Nucleus accumbens (tissue), 56 donors: ENCODE measurements at places on chromosomes 1 and 21.

- DNase-seq: no peak
Observed at GRCh38 chr1:118340928-118341910, 156.2 kb upstream of the SPAG17 start.

DNA sequence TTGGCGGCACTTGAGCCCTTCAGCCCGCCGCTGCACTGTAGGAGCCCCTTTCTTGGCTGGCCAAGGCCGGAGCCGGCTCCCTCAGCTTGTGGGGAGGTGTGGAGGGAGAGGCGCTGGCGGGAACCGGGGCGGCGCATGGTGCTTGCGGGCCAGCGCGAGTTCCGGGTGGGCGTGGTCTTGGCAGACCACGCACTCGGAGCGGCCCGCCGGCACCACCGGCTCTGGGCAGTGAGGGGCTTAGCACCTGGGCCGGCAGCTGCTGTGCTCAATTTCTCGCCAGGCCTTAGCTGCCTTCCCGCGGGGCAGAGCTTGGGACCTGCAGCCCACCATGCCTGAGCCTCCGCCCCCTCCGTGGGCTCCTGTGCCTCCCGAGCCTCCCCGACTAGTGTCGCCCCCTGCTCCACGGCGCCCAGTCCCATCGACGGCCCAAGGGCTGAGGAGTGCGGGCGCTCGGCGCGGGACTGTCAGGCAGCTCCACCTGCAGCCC, 673.7 kb upstream of the BRINP3 start:
- DNase-seq: no peak

GRCh38 chr1:29180497-29181412, 945 bp downstream of the SRSF4 start:
- DNase-seq: no peak

DNA sequence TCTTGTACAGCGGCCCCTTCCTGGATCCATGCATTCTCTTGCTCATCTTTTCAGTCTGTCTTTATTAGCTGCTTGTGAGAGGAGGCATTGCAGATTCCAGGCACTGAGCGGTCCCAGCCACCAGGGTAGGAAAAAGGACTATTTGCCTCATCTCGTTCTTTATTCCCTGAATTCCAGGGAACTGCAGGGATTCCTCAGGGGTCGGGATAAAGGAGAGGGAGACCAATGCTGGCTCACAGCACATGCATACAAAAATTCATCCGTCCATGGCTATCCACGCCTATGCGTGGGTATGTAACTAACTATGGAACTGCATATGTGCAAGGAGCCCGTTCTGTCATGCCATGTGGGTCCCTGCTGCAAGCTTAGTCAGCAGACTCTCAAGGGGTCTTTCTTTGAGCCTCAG, 879 bp upstream of the PLPPR5 start:
- DNase-seq: no peak

DNA sequence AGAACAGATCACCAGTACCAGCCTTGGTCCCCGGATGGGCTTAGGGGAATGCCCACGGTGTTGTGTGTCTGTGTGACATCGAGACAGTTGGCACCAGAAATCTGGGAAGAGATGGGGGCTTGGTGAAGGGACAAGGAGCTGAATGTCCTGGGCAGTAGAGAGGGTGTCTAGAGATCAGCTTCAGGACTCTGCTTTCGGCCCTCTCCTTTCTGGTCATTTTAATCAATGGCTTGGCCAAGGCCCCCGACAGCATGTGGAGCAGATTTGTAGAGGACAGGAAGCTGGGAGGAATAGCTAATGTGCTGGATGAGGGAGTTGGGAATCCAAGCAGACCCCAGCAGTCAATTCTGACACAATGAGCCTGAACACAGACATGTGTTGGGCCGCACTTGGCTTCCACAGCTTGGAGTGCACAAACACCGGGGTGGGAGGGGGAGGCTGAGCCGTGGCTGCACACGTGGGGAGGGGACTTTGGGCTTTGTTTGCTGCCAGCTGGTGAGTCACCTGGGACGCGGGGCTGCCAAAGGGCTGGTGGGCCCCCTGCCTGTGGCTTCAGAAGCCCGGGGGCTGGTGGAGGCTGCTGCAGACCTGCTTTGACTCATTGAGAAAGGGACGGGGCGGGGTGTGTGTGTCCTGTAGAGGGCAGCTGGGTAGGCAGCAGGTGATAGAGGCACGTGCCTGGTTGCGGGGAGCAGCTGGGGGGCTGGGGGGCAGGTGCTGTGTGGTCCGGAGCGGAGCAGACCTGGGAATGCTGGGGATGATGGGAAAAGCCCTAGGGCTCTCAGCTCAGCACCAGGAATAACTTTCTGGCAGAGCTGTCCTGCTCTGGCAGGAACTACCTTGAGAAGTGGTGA, 20.9 kb downstream of the SLC1A7 start:
- DNase-seq: no peak

- DNase-seq: no peak
Observed at GRCh38 chr1:231519166-231519565, 9.3 kb upstream of the TSNAX start.

DNA sequence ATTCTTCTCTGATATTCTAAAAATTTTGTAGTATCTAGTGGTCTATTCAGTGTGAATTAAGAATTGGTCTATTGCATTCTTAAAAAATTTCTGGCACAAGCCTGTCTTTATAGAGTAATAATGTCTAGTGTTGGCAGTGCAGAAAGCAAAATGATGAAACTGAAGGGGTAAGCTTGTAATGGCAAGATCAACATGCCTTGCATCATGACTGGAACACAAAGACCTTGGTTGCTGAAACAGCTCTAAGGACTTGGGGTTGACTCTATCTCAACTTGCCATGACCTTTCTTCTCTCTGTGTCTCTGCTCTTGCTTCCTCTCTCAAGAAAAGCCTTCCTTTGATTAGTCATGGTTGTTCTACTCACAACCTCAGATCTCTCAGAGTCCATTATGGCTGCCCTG, 46.8 kb upstream of the PROX1 start:
- no peak for DNase-seq

DNA sequence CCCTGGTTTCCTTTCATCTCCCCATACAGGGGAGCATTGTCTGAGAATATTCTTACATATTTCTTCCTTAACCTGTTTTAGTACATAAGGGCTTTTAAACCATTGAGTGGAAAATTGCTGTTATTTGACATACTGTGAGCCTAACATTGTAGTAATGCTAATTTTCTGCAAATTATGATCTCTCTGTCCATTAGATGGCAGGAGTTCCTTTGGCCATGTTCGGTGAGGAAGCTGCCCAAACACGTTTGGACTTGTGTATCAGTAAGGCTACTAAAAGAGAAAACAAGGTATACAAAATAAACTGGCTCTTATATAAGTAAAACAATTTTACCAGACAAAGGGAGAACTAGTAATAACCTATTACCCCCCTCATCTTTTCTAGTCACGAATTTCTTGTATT, 29.2 kb downstream of the CDC7 start:
- no peak for DNase-seq
